Renal pelvis (tissue), 12 donors: ENCODE measurements at places on chromosomes 13 and 19. TPM values are rescaled to one million over a fixed set of nuclear protein-coding genes. Genes with fewer than 3 reads are reported as not detected.

DNA sequence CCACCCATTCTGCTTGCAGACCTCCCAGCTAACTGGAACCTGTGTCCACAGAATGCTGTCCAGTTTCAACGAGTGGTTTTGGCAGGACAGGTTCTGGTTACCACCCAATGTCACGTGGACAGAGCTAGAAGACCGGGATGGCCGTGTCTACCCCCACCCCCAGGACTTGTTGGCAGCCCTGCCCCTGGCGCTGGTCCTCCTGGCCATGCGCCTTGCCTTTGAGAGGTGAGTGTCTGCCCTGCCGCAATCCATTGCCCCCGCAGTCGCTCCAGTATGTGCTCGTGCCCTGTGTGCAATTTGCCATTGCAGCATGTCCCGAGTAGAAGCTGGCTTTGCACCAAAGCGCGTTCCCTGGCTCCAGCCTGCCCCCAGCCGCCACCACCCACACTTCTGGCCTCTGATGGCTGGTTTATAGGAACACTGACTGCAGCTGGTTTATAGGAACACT lies 41.9 kb downstream of the CERS4 start:
- DNase-seq, result no peak

DNA sequence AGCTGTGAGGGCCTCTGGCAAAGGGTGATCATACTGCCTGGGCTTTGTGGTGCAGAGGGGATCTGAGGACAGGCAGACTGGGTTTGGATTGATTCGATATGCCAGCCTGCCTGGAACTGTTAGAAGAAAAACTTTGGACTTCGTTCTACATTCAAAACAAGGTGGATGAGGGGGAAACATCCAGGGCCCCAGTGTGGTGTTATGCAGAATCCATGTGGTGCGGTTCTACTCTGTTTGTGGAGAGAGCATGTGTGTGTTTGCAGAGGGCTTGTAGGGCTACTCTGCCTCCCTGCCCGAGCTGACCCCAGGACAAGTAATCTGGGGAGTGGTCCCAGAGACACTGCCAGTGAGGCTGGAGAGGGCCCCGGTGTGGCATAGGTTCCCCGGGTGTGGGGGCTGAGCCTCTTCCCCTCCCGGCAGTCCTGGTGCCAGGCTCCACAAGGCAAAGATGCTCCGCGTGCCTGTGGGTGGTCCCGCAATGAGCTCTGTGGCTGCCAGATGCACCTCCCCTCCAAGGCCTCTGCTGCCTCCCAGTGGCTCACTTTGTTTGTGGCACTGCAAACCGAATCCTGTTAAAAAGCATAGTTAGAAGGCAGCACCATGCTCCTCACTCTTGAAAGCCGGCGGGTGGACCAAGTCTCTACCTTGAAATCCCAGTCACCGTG lies 22.3 kb upstream of the TFDP1 start:
- peak; percentile 79 for DNase-seq

- no peak for DNase-seq
These were observed 52.3 kb downstream of the CRTC1 start for GRCh38 chr19:18735752-18736151.

- DNase-seq, result no peak
These were observed 2.2 kb upstream of the TMEM161A start for GRCh38 chr19:19140476-19140875.

DNA sequence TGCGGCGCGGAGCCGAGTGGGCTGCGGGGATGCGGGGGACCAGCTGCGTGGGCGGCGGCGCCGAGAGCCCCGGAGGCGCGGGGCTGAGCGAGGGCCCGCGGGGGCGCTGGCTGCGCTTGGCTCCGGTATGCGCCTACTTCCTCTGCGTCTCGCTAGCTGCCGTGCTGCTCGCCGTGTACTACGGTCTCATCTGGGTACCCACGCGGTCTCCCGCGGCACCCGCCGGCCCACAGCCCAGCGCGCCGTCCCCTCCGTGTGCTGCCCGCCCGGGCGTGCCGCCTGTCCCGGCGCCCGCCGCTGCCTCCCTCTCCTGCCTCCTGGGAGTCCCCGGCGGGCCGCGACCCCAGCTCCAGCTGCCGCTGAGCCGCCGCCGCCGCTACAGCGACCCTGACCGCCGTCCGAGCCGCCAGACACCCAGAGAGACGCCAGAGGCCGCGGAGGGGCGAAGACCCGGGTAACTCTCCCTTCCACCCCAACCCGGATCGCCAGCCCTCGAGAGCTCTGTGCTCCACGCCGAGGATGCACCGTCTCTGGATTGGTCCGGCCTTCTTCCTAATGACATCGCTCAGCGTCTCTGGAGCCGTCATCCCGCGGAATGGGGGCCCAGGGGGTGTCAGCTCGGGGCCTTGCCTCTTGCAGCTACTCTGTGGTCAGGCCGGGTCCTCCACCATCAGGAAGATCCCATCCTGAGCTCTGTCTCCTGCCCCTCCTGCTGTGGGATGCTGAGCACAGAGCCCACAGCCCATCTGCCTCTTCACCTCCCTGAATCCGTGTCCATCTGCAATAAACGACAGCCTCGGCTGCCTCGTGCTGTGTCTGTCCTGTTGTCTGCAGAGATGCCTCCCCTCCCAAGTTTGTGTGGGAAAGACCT lies 441 bp downstream of the INAFM1 start:
- DNase-seq, result no peak

DNA sequence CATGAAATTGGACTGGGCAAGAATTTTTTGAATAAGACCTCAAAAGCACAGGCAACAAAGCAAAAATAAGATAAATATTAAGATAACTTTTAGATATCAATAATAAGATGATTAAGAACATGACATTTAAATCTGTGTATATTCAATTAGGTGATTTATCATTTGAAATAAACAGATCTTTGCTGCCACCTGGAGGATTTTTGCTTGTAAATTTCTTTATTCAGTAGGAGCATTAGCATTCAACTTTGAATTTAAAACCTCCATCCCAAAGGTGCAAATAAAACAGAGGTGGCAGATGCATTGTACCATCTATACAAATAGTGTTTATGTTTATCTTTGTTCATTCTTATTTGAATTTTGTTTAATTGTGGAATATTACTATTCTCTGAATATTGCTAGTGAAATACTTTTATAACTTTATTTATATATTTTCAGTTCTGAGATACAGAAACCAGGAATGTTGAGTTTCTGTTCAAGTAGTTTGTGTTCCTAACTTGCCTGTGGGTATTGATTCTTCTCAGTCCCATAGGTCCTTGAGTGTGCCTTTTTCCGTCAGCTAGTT lies 20.9 kb downstream of the COG6 start:
- peak; percentile 41 for DNase-seq

GRCh38 chr13:28820099-28821051 lies at the start of gene MTUS2:
MTUS2 (plus strand) TSS chr13:28820339.
- DNase-seq, result no peak

The PLIN5 gene
- polyA plus RNA-seq, result 8.0 TPM

The BRCA2 gene
- polyA plus RNA-seq, result 7.1 TPM

The ATP8A2 gene
- polyA plus RNA-seq, result 5.1 TPM

The FPR2 gene
- not detected for polyA plus RNA-seq

The CRB3 gene
- 41.7 TPM for polyA plus RNA-seq

The SPIB gene
- polyA plus RNA-seq, result 2.1 TPM

The ANKRD24 gene
- 1.7 TPM for polyA plus RNA-seq

The FCAR gene
- polyA plus RNA-seq, result 0.29 TPM
